ENCODE measurements at places on chromosomes 6 and 20. TPM values are rescaled to one million over a fixed set of nuclear protein-coding genes. Genes with fewer than 3 reads are reported as not detected.

GRCh38 chr6:93293460-93293859, 125.9 kb downstream of the EPHA7 start:
- no peaks in the 10 kb centered on the region for H3K4me1 ChIP-seq
- no peaks in the 10 kb centered on the region for H3K27me3 ChIP-seq
- H3K36me3 ChIP-seq: no peaks in the 10 kb centered on the region
- DNase-seq: no peak

GRCh38 chr6:101730954-101731353, 337.4 kb downstream of the GRIK2 start:
- DNase-seq: no peak
- H3K4me1 ChIP-seq: peaks cover 18% of the 10 kb centered on the region
- H3K4me3 ChIP-seq: no peak overlapping the region
- no peaks in the 10 kb centered on the region for H3K27me3 ChIP-seq
- no peak overlapping the region for H3K27ac ChIP-seq
- H3K36me3 ChIP-seq: no peaks in the 10 kb centered on the region

DNA sequence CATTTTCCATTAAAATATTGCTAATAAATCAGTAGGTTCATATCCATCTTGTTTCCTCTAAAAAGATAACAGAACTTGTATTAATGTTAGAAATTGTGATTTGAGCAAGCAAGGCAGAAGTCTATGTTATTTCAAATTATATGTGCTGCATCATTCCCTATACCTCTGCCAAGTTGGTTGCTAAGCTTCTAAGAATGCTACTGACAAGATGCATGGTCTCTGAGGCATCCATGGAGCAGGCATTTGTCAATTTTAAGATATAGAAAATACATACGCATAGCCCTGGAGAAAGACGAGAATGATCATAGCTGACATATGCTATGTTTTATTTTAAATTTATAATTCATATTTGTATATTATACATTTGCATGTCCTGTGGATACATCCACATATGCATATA, 168.3 kb upstream of the THEMIS start:
- no peak overlapping the region for H3K27ac ChIP-seq
- H3K4me3 ChIP-seq: no peak overlapping the region
- no peaks in the 10 kb centered on the region for H3K36me3 ChIP-seq
- no peaks in the 10 kb centered on the region for H3K27me3 ChIP-seq
- no peak for DNase-seq

DNA sequence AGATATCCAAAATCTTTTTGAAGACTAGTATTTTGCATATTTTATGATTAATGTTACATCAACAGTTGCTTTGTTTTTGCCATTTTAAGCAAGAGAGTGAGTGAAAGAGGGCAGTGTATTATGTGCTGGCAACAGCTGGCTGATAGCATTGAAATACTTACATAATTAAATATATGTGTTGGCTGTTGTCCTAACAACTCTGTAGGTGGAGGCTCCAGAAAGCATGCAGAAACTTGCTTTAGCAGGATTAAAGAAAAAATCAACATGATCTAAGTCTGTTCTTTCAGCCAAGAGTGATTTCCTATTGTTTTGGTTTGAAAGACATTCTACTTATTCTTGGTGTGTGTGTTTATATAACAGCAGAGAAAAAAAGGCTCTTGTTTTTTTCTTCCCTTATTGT, 127.5 kb downstream of the CDKAL1 start:
- no peak for DNase-seq
- no peak overlapping the region for H3K27ac ChIP-seq
- H3K4me3 ChIP-seq: no peak overlapping the region

DNA sequence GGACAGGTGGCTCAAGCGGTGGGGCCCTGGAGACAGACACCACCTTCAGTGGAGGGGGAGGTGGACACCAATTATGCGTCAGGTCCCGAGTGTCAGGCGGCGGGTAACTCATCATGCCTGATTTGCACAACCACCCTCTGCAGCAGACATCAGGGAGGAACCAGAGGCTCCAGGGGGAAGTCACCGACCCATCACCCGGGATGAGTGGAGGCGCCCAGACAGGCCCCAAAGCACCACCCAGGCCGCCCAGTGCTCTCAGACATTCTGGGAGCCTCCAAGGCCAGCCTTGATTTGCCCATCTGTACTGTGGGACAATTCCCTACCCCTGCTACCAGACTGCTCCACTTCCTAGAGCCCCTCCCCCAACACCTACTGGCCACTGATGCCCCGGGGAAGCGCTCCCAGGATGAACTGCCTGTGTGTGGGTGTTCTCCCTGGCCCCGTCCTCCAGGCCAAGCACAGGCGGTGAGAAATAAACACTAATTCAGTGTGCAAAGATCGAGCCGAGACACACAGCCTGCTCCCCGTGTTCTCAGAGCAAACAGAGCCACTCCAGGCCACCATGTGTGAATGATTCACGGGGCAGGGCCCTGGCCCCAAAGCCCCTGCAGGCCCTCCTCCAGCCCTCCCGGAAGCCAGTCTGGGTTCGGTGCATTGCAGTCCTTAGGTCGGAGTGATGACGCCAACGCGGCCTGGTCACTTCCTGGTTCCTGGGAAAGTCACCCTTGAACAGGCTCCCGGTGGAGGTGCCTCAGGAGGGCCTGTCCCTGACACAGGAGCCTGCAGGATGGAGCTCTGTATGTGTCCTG, 107.2 kb downstream of the ASXL1 start:
- H3K27ac ChIP-seq: no peak overlapping the region
- no peaks in the 10 kb centered on the region for H3K36me3 ChIP-seq
- H3K4me3 ChIP-seq: no peak overlapping the region

DNA sequence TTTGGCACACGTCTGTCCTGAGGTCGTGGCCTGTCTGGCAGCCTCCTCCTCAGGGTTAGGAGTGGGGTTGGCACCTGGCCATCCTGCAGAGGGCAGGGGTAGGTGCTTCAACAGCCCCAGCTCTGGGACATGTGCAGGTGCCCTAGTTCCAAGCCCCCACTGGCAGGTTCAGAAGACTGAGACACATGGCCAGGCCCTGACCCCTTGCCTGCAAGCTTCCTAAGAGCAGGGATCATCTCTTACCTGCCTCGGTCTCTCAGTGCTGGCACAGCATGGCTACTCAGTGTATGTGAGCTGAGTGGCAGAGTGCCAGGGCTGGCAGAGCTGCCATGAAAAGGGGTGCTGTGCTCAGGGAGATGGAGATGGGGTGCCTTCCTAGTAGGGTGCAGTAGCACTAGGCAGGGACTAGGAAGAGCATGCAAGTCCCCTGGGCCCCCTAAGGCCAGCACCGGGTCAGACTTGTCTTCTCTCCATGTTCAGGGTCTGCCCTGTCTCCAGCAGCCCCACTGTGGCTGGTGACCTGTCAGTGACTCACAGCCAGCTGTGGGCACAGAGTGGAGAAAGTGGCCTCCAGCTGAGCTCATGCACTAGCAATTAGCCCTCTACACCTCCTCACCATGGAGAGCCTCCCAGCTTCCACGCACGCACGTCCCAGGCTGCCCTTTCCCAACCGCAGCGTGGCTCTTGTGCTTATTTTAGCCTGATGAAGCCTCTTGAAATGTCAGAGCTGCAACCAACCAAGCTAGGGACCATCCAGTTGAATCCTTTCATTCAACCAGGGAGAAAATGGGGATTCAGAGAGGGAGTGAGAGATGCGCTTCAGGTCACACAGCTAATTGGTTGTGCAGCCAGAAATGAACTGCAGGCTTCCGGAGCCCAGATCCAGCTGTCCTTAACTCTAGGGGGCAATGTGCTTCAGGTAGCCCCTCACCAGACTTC, 116.6 kb downstream of the MRPL14 start:
- no peak overlapping the region for H3K4me3 ChIP-seq
- H3K27me3 ChIP-seq: no peaks in the 10 kb centered on the region
- no peak for DNase-seq
- no peak overlapping the region for H3K27ac ChIP-seq
- no peaks in the 10 kb centered on the region for H3K36me3 ChIP-seq
- H3K4me1 ChIP-seq: peaks cover 13% of the 10 kb centered on the region

GRCh38 chr6:68059899-68060298, 575.2 kb upstream of the ADGRB3 start:
- no peak for DNase-seq
- H3K36me3 ChIP-seq: no peaks in the 10 kb centered on the region
- H3K4me1 ChIP-seq: peaks cover 3% of the 10 kb centered on the region
- H3K4me3 ChIP-seq: no peak overlapping the region
- no peaks in the 10 kb centered on the region for H3K27me3 ChIP-seq

- H3K4me3 ChIP-seq: no peak overlapping the region
- no peaks in the 10 kb centered on the region for H3K27me3 ChIP-seq
- no peak overlapping the region for H3K27ac ChIP-seq
- H3K36me3 ChIP-seq: no peaks in the 10 kb centered on the region
Observed at GRCh38 chr6:138285800-138286199, 67.5 kb upstream of the PBOV1 start.

DNA sequence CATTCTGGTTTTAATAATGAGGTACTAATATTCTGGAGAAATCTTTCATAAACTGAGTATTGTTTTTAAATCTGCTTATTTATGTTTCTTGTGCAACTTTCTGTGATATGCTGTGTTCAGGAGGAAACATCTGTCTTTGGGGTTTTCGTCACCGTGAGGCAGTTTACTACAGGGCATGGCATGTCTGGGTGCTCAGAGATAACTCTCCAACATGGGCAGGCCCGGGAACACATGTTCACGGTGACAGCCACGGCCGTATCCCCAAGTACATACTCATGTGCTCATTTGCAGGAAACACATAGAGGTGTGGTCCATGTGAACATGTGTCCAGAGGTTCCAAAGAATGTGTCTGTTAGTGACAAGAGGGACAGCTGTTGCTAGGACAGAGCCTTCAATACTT, 62.1 kb upstream of the CNKSR3 start:
- H3K4me1 ChIP-seq: no peaks in the 10 kb centered on the region
- no peak overlapping the region for H3K27ac ChIP-seq
- no peaks in the 10 kb centered on the region for H3K36me3 ChIP-seq
- no peak for DNase-seq

DNA sequence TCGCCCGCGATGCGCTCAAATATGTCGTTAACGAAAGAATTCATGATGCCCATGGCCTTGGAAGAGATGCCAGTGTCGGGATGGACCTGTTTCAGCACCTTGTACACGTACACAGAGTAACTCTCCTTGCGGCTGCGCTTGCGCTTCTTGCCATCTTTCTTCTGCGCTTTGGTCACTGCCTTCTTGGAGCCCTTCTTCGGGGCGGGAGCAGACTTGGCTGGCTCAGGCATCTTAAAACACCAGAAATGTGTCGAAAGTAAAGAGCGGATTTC, 36.4 kb downstream of the HFE start:
- H3K27ac ChIP-seq: peak overlapping the region; percentile 83
- H3K4me3 ChIP-seq: peak overlapping the region; percentile 94
- no peaks in the 10 kb centered on the region for H3K27me3 ChIP-seq
- DNase-seq: no peak

- peak; percentile 67 for DNase-seq
- H3K27me3 ChIP-seq: no peaks in the 10 kb centered on the region
- H3K4me3 ChIP-seq: no peak overlapping the region
- no peaks in the 10 kb centered on the region for H3K4me1 ChIP-seq
- no peak overlapping the region for H3K27ac ChIP-seq
- no peaks in the 10 kb centered on the region for H3K36me3 ChIP-seq
Observed at GRCh38 chr20:45963059-45964005, 8.7 kb downstream of the ZNF335 start.

GRCh38 chr6:139625081-139625939, 250.9 kb upstream of the CITED2 start:
- peaks cover 20% of the 10 kb centered on the region for H3K4me1 ChIP-seq
- DNase-seq: no peak
- no peak overlapping the region for H3K27ac ChIP-seq
- H3K27me3 ChIP-seq: no peaks in the 10 kb centered on the region
- H3K36me3 ChIP-seq: no peaks in the 10 kb centered on the region

- H3K4me1 ChIP-seq: peaks cover 5% of the 10 kb centered on the region
- no peaks in the 10 kb centered on the region for H3K36me3 ChIP-seq
- no peaks in the 10 kb centered on the region for H3K27me3 ChIP-seq
- no peak overlapping the region for H3K4me3 ChIP-seq
- no peak overlapping the region for H3K27ac ChIP-seq
- DNase-seq: no peak
Observed at GRCh38 chr20:8144282-8145245, 12.5 kb downstream of the PLCB1 start.

DNA sequence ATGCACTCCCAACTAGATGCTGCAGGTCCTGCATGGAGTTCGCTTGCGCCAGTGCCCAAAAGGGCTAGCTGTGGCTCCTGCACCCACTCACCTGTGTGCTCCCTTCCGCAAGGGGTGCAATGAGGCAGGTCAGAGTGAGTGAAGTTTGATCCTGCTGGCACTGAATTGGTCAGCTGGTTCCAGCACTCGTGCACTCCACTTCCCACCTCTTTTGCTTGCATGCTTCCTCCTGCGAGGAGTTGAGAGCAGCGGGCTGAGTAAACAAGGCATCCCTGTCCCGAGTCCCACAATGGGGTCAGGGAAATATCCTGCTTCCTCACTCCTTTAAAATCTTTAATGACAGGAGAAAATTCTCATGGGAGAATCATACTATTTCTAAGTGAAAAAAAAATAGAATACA, 86.2 kb downstream of the LCA5 start:
- H3K4me3 ChIP-seq: no peak overlapping the region
- no peak overlapping the region for H3K27ac ChIP-seq
- no peaks in the 10 kb centered on the region for H3K4me1 ChIP-seq
- H3K27me3 ChIP-seq: no peaks in the 10 kb centered on the region

GRCh38 chr6:168905451-168906090, 348.1 kb downstream of the THBS2 start:
- no peak for DNase-seq
- no peaks in the 10 kb centered on the region for H3K36me3 ChIP-seq
- no peak overlapping the region for H3K4me3 ChIP-seq
- H3K27me3 ChIP-seq: no peaks in the 10 kb centered on the region
- no peaks in the 10 kb centered on the region for H3K4me1 ChIP-seq

The MYLK2 gene
- total RNA-seq: not detected

The SLC17A9 gene
- 0.74 TPM for total RNA-seq

The LGSN gene
- total RNA-seq: 0.09 TPM

The SGK2 gene
- 2.8 TPM for total RNA-seq

The CD24 gene
- 330 TPM for total RNA-seq

The POU3F2 gene
- 8.8 TPM for total RNA-seq

The OR12D3 gene
- total RNA-seq: not detected

The OR2B6 gene
- total RNA-seq: not detected

The HCK gene
- total RNA-seq: not detected

The SRXN1 gene
- 6.8 TPM for total RNA-seq

The TTLL9 gene
- 0.34 TPM for total RNA-seq

All from neural progenitor cell (in vitro differentiated cells).